Pancreas (tissue), 10 donors: ENCODE measurements at places on chromosomes 11 and 22. TPM values are rescaled to one million over a fixed set of nuclear protein-coding genes. Genes with fewer than 3 reads are reported as not detected.
A peak's percentile ranks its signal among the peaks of the same experiment; 100 is the strongest.

DNA sequence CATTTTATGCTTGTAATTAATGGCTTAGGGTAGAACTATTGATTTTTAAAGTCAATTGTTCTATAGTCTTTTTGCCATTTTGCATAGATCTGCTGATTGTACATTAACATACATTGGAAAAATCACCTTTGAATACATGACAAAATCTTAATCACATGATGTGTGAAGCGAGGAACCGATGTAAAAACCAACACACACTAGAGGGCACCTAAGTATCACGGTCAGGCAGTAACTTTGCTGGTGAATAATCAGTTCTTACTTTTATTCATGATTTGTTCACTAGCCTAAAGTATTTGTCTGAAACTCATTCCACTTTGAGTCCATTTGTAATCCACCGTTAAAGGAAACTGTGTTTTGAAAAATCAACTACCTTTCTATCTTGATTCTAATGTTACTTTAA is 28.2 kb downstream of the JHY start:
- no peak overlapping the region for H3K4me3 ChIP-seq
- no peaks in the 10 kb centered on the region for H3K36me3 ChIP-seq
- H3K4me1 ChIP-seq: no peaks in the 10 kb centered on the region

DNA sequence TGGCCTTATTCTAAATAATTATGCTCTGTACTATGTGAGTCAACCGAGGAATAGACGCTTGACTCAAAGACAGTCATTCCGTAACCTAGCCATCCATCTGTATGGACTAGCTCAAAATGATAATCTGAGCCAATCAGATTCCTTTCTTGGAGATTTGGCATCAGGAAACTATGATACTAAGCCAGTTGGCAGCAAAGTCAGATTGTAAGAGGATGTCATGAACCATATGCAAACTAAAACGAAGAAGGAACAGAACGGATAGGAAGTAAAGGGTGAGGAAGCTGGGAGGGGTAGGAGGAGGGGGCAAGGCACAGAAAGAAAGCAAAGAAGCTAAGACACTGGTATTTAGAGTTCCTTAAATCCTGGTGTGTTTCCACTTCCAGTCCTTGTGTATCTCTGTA is 10.7 kb upstream of the SESN3 start:
- no peak overlapping the region for H3K4me3 ChIP-seq
- no peaks in the 10 kb centered on the region for H3K36me3 ChIP-seq
- H3K27me3 ChIP-seq: no peaks in the 10 kb centered on the region
- H3K27ac ChIP-seq: no peak overlapping the region

DNA sequence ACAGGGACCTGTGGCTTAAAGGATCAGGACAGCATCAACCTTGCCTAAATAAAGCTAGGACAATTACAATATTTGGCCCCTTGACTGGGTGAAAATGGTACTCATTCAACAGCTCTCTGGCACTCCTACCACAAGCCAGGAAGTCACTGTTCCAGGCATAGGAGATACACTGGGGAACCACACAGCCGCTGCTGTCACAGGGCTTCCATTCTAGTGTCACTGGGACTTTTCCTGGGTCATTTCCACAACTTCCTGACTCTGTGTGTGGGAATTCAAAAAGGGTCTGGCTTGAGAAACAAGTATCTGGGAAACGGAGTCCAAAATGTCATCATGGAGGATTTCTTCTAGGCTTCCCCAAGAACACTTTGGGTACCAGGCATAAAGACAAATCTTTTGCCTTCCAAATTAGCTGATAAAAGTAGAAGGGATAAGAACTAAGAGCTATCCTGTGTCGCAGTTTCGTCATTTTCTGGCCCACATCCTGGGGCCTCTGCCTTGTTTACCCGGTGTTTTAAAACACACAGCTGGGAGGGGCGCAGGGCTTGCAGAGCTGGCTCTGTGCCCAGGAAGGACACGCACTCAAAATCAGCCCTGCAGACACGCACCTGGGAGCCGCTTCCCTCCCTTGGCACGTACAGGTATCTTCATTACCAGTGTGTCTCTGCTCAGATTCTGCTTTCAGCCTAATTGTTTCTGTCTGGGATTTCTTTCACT is 38.0 kb downstream of the TMEM45B start:
- H3K36me3 ChIP-seq: no peaks in the 10 kb centered on the region
- peaks cover 9% of the 10 kb centered on the region for H3K4me1 ChIP-seq
- DNase-seq: peak; percentile 84

DNA sequence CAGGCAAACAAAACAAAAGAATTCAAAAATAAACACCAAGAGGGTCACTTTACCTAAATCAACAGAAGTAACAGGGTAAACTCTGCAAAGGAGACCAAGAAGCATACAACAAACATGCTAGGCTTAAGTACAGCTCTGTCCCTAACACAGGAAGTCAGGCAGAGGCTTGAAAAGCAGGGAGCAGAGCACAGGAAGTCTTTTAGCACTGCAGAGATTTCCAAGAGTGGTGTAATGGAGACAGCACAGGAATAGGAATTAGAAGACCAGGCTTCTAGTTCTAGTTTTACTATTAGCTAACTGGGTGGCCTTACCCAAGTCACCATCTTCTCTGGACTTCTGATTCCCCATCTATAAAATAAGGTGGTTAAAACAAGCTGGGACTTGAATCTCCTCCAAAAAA is 1.9 kb downstream of the RBFOX2 start:
- no peak overlapping the region for H3K27ac ChIP-seq
- DNase-seq: no peak
- peak overlapping the region; percentile 72 for H3K4me3 ChIP-seq
- H3K36me3 ChIP-seq: no peaks in the 10 kb centered on the region
- H3K4me1 ChIP-seq: peaks cover 22% of the 10 kb centered on the region

Gene FAM111B
- total RNA-seq: 0.12 TPM

Gene KCNQ1OT1
- 1.5 TPM for total RNA-seq
